ENCODE measurements at places on chromosomes 3 and 15.

DNA sequence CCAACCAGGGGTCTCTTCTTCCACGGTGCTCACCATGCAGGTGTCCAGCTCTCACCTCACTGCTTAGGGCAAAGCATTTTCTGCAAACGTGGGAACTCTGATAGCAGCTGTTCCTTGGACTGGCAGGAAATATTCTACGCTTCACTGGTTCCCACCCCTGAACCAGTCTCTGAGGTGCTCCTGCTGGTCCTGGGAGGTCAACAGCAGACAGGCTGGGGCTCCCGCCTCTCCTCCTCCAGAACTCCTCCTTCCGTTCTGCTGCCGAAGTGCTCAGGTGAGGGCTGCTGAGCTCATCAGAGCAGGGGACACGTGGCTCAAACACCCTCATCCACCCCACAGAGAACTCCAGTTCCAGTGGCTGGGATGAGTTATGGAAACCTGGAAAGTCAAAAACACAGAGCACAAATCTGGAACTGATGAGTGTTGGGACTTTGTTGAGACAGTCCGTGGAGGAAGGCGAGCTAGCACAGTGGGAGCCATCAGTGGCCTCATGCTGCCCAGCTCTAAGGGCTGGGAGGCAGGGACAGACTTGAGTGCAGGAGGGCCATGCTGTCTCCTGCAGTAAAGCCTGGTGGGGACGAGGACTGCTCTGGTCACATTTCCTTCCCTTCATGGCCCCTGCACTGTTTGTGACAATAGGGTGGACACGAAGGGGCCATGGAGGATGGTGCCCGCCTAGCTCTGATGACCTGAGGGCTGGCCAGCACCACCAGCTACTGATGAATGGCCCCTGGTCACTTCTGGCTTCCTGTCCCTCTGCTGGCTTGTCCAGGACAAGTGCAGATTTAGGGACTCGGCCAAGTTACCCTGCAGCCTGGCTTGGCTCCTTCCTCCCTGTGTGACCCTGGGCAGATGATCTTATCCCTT, 137.8 kb downstream of the KLF13 start:
- DNase-seq = no peak

DNA sequence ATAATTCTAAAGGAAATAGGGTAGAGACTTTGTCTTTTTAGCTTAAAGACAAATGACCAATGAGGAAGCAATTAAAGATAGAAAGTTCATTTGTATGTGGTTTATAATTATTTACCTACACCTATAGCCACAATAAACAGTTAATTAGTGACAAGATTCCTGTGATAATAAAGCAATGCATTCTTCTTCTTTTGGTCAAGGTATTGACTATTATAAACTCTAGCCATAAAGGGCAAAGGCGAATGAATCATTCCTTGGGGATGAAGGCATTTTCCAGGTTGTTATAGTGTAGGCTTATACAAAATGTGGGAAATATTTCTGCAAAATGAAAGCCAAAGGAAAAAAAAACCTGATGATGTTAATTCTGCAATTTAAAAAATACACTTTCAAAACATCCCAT, 115.4 kb downstream of the PLD1 start:
- no peak for DNase-seq

GRCh38 chr15:79947009-79947408, 24.0 kb downstream of the BCL2A1 start:
- DNase-seq = no peak

- no peak for DNase-seq
Measured at GRCh38 chr3:53581671-53582070, 87.3 kb downstream of the CACNA1D start.

GRCh38 chr3:100425316-100425715, 24.0 kb downstream of the LNP1 start:
- DNase-seq = no peak

DNA sequence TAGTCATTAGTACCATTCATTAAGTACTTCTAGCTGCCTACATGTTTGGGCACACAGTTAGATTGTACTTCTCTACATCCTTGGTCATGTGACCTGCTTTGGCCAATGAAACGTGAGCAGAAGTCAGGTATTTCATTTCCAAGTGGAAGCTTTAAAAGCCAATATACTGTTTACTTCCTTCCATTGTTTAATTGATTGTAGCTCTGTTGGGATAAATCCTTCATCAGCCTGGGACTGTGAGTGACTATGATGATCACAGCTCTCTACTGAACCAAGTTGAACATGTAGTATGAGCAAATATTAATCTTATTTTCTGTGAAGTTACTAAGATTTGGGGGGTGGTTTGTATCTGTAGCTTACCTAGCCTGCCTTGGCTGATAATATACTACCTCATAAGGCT, 116.5 kb upstream of the ROPN1 start:
- DNase-seq = no peak

- DNase-seq = no peak
Measured at GRCh38 chr3:185770109-185770508, 54.7 kb downstream of the IGF2BP2 start.

DNA sequence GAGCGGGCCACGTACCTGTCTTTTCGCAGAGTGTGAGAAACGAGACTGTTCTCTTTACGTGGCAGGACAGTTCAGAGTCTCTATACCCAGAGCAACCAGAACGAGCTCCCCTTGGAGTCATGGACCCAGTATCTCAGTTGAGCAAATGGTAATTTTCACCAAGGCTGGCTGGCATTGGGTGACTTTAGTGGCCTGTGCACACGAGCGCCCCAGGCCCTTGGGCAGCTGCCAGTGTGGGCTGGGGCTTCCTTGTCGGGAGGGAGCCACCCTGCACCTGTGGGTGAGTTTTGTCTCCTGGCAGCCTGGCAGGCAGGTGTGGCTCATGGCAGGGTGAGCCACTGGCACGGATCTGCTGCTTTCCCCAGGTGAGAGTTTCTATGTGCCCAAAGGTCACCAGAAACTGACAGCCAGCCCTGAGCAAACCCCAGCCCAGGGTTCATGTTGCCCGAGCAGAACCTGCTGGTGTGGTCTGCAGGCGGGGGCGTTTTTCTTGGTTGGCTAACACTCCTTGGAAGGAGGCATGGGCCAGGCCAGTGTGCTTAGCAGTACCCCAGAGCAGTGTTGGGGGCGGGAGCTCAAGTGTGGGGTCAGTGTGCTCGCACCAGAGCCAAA, 135.0 kb downstream of the TJP1 start:
- DNase-seq = no peak

DNA sequence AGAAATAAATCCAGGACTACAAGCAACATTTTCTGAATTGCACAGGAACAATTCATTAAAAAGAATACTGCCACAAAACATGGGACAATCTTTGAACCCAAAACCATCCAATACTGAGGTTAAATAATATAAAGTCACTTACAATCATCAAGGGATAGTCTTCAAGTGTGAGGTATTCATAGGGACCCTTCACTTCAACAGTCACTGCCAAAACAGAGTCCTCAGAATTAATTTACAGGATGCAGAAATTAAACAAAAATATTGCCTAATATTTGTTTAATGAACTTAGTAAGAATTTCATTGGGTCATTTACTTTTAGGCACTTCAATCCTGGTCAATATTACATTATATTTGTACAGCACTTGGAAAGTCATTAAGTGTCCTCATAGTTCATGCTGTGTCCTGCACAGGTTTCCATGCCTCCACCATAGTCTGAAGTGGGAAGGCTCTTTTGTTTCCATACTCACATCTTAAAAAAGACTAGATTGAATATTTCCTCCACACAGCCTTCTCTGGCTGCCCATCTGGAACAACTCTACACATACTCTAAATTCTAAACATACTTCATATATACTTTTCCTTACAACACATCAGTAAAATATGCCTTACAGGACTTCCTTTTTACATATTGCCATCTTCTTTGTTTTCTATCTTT, 31.6 kb upstream of the VPS39 start:
- DNase-seq = no peak

DNA sequence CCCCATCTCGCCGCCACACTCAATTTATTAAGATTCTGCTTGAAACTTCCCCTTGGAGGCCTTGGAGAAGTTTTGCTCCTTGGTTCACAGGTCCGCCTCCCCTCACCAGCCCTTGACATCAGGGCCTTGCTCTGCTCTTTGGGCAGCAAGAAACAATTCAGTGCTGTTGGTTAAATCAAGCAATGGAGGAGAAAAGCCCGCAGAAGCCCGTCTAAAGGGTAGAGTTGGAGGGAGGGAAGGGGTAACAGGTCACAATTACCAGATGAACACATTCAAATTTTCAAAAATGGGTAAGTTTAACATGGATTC, 429 bp downstream of the PARP9 start:
- DNase-seq = no peak

- DNase-seq = no peak
Measured at GRCh38 chr3:13301286-13301987, 118.7 kb downstream of the NUP210 start.

- DNase-seq = no peak
Measured at GRCh38 chr3:101065962-101066361, 72.7 kb upstream of the ABI3BP start.

DNA sequence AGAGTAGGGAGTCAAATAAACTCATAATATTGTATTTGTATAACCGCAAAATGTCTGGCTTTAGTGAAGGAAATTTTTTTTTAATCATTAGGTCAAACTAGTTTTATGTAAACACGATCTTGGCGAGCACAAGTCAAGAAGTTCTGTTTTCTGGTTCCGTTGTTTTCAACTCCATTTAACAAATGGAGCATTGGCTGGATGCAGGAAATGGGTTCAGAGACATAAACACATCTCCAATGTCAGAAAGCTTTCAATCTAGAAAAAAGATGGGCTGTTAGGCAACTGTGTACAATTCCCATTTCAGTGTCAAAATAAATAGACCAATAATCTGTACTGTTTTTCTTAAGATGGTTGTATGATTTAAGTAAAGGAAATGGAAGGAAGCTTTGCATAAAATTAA, 292.8 kb downstream of the TBL1XR1 start:
- no peak for DNase-seq

All from memory B cell (primary cell).